ENCODE measurements at places on chromosomes 3 and 15.
A peak's percentile ranks its signal among the peaks of the same experiment; 100 is the strongest.

DNA sequence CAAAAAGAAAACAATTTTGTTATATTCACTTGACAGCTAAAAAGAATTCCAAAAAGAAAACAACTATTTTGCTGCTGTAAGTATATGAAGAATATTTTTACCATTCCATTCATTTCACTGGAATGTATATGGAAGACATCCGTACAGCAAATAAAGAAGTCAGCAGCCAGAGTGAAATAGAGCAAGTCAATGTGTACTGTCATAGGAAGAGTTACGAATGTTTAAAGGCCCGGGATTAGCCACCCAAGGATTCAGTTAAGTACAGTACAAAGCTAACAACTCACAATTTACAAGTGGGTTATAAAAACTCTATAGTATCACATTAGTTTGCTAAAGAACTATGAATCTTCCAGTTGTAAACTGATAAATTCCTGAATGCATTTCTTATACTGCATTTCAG is 14.4 kb upstream of the XXYLT1 start:
- no peak for DNase-seq

DNA sequence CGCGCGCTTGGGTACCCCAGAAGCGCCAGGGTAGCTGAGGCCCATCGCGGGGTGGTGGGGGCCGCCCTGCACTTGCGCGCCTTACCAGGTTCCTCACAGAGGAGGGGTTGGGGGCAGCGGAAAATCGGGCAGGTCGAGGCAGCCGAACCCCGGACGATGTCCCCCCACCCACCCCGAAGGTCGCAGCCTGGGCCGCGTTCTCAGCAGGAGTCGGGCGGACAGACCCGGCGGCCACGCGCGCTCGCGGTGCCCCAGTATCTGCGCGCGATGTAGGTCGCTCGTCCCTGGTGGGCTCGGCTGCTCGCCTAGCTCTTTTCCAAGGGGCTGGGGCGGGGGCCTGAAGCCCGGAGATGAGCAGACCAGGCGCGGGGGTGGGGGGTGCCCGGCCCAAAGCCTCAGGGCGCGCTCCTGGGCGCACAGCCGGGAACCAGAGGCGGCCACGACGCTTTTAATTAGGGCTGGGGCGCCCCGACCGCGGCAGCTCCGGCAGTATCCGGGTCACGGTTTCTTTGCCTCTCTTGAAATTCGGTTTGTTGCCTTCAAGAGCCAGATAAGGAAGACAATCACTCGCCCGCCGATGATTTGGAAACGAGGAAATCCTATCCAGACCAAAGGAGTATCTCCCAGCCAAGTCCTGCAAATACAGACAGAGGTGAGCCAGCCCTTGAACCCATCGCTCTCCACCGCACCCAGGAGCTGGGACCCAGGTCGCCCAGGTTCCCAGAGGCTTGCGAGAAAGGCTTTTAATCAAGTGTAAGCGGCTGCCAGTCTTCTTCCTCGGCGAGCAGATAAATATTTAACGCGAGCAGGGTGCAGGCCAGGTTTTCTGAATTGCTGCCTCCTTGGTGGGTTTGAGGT is 4.6 kb downstream of the SKOR1 start:
- no peak for DNase-seq

- no peak for DNase-seq
These were observed 3.8 kb upstream of the GATA2 start for GRCh38 chr3:128496602-128497304.

DNA sequence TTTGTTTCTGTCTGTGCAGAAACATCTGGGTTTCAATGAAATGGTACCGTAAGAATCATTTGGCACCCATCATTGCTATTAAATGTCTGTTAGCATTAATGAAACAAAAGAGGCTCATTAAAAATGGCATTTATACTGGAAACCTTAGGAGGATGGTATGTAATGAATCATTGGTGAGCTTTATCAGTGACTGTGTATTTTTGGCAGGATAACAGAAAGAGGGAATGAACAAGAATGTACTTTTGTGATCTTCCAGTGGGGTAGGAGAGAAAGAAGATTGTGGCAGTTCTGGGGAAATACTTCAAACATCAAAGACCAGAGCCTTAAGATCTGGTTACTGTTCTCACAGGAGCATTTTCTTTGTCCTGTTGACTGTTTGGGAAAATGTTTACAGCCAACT is 4.7 kb upstream of the DCBLD2 start:
- DNase-seq: no peak

DNA sequence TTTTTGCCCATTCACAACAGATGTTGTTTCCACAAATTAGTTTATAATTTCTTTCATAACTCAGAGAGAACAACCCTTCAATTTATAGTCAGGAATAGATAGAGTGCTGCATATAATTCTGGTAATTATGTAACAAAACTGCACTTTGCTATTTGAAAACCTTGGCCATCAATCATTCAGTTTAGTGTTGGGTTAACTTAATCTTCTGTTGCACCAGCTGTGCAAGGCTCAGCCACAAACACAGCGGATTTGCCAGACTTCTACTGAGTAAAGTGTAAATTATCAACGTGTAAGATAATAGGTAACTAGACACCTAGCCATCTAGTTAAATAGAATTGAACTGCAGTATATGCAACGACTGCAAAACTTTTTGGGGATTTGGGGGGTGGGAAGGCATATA is 1064.3 kb upstream of the EPHA6 start:
- DNase-seq: no peak

- DNase-seq: peak; percentile 55
These were observed 34.0 kb upstream of the CCK start for GRCh38 chr3:42300013-42300412.

DNA sequence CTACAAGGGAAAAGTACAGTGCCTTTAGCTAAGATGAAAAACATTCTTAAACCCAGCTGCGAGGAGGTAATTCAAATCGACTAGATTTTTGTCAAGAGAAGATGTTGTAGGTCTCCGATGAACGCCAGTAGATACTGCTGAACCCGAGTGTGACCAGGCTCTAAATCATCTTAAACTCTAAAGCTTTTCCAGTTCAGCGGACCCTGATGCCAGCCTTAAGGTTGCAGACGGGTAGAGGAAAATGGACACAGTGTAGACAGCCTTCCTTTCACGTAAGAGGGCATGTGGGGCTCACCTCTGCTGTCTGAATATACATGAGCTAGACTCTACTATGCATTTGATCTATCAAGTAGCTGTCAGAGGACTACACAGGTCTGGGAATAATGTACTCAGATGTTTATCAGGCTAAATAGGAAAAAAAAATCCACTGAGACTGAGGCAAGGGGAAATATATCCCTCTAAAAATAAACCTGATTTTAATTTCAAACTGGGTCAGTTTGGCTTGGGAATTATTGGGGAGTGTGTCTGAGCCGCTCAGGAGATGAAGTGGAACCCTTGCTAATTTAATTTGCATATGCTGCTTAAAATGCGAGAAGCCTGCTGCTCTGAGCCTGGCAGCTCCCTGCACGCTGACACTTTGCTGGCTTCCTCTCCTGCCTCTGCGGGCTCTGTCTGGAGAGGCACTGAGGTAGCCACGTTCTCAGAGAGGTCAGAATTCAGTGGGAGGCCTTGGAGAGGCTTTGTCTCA is 151.9 kb downstream of the CADPS start:
- no peak for DNase-seq

- DNase-seq: no peak
These were observed 338.6 kb upstream of the NECTIN3 start for GRCh38 chr3:110733045-110733444.

DNA sequence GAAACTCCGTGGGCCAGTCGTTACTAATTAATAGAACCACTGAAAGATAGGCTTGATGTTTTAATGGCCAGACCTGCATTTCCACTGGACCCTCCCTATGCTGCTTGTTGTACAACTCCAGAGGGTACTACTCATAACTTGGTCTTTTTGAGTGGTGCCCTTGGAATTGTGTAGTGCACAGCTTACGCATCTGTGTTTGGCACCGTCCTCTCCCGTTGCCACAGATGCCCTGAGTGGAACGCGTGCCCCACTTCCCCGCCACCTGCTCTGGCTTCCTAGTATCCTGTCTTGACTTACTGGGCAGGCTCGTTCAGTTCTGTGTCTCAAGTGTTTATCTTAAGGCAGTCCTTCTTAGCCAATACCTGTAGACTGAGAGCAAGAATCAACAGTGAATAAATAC is 78.7 kb downstream of the USP13 start:
- DNase-seq: no peak

GRCh38 chr3:110479731-110480130 is 591.9 kb upstream of the NECTIN3 start:
- DNase-seq: no peak

GRCh38 chr3:115671761-115672455 is 48.6 kb downstream of the GAP43 start:
- DNase-seq: no peak

- DNase-seq: no peak
These were observed 8.2 kb downstream of the ZPLD1 start for GRCh38 chr3:102443021-102443420.

- no peak for DNase-seq
These were observed 2.5 kb upstream of the MST1R start for GRCh38 chr3:49906073-49906743.

DNA sequence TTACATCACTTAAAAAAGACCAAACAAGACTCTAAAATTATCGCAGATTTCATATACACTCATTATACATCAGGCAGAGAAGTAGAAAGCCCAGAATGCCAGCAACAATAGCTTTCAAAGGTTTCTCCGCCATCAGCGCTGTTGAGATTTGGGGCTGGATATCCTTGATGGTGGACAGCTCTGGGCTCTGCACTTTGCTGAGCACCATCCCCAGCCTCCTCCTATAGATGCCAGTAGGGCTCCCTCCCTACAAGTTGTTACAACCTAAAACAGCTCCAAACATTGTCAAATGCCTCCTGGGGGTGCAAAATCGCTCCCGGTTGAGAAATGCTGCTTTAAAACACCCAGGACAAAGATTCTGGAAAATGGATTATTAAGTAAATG is 73.5 kb downstream of the ATP10A start:
- DNase-seq: no peak

DNA sequence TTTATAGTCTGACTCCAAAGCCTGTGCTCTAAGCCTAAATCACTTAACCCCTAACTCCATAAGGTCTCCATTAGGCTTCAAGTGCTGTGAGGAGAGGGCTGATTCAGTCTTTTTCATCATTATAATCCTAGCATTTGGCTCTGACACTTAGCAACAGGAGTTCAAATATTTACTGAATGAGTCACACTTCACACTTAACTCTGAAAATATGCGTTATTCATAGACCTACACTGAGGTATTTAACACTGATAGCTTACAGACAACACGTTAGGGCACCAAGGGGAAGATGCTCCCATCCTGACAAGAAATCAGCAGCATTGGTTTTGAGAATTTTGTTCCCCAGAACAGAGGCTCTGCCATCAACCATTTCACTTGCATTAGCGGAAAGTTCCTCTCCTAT is 53.5 kb downstream of the MSL2 start:
- DNase-seq: peak; percentile 57

GRCh38 chr3:185199206-185199605 is 46.3 kb upstream of the C3orf70 start:
- DNase-seq: no peak

DNA sequence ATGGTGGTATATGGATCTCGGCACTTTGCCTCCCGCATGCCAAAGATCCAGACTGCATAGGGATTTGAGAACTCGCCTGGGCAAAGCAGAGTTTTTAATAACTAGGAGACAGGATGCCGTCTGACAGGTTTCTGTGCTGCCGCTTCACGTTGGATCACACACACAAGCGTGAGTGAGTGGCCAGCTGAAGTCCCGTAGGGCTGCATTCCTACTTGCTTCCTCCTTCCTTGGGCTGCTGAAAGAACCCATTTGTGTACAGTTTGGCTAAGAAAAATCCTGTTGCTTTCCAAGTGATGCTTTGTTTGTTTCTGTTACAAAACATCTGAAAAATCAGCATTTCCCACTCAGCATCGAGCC is 604.3 kb upstream of the CFAP20DC start:
- DNase-seq: no peak

DNA sequence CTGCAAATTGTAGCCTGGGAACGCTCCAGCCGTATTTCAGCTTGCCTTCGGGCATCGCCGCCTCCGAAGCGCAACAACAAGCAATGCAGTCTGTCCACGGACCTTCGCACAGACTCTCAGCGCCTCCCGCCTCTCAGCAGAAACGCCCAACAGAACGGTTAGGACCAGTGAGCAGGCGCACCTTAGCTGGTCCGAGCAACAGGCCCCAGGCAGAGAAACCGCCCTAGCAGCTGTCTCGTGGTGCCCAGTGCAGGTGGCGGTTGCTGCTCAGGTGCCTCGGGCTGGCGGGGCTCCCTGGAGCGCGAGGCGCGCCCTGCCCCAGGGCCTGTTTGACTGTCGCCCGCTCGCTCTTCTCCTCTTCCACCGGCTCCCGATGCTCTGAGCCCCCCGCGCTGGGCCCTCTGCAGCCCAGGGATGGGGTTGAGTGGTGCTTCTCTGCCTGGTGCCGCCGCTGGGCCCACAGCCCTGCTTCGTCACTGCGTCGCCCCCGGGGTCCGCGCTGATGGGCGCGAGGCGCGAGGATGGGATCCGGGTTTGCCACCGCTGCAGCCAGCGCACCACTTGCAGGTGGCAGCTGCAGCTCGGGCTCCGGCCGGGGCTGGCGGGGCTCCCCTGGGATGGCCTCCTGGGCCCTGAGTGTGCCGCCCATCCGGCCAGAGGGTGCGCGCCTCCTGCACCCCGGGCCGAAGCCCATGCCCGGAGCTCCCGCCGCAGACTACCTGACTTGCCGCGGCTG is 268.4 kb upstream of the FRG2C start:
- DNase-seq: no peak

DNA sequence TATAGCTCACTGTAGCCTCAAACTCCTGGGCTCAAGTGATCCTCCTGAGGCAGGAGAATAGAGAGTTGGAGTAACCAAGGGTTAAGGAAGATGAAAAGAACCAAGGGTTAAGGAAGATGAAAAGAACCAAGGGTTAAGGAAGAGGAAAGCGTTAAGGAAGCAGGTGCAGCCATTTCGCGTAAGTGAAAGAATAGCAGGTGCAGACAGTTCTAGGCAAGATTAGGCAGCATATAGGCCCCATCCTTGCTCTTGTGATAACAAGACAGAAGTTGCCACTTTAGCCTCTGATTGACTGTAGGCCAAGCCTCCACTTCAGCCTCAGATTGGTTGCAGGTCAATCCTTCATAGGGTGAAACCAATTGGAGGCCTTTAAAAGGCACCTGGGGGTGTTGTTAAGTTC is 677.4 kb downstream of the PDCD6IP start:
- DNase-seq: no peak

DNA sequence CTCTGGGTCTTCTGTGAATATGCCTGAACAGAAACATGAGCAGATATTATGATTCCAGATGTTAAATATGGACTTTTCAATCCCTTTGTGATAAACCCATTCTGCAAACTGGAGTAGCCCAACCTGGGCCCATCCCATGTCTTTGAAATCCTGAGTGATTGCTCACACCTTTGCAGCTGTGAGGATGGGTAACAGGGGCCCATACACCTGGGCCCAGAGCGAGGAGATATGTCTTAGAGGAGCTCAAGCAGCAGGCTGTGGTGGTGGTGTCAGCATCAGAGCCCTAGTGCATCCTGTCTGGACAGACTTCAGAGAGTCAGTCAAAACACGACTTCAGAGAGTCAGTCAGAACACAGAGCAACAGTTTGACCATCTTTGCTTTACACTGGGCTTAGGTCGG is 64.9 kb upstream of the LIMD1 start:
- DNase-seq: no peak

GRCh38 chr15:90593499-90594158 is 63.9 kb downstream of the CRTC3 start:
- no peak for DNase-seq
